Activated CD4-positive, alpha-beta T cell treated with anti-CD3 and anti-CD28 coated beads, Interleukin-2, amount 10 ng/mL, durations not matched to agents 24 days and 14 days (primary cell): ENCODE measurements at places on chromosomes 7 and 10.

DNA sequence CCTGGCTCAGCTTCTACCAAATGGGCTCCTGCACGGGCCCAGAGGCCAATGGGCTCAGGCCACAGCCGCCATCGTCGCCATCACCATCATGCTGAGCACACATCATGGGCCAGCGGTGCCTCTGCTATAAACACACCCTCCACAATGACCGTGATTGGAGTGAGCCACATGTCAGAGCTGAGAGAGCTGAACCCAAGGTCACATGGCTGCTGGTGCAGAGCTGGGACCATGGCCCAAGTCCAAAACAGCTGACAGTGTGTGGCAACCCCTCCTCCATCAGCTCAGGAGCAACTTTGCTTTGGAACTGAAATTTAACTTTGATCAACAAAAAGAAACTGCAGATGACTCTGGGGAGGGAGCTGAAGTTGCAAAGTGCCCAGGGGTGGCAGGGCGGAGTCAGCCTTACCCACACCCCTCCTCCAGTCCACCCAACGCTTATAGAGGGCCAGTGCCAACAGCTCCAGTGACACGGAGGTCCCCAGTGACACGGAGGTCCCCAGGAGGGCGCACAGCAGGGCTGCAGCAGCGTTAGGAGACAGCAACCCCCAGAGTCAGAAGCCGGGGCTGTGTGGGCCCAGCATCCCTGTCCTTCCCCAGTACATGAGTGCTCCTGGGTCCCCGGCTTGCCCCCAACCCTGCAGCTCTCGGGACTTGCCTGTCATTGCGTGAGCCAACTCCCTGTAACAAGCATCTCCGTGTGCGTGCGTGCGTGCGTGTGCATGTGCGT, 249.6 kb downstream of the ELFN1 start:
- H3K27me3 ChIP-seq = peaks cover 22% of the 10 kb centered on the region
- no peak for DNase-seq
- H3K27ac ChIP-seq = no peak overlapping the region
- peak overlapping the region; percentile 82 for H3K4me3 ChIP-seq

- no peak overlapping the region for H3K27ac ChIP-seq
- H3K36me3 ChIP-seq = no peaks in the 10 kb centered on the region
- no peak for DNase-seq
These were observed 226.4 kb upstream of the HABP2 start for GRCh38 chr10:113326160-113327111.

- H3K27me3 ChIP-seq = no peaks in the 10 kb centered on the region
- H3K4me3 ChIP-seq = no peak overlapping the region
- H3K4me1 ChIP-seq = no peaks in the 10 kb centered on the region
- no peak overlapping the region for H3K27ac ChIP-seq
- no peak for DNase-seq
- no peaks in the 10 kb centered on the region for H3K36me3 ChIP-seq
These were observed 765.4 kb downstream of the SORCS3 start for GRCh38 chr10:105406488-105406887.

DNA sequence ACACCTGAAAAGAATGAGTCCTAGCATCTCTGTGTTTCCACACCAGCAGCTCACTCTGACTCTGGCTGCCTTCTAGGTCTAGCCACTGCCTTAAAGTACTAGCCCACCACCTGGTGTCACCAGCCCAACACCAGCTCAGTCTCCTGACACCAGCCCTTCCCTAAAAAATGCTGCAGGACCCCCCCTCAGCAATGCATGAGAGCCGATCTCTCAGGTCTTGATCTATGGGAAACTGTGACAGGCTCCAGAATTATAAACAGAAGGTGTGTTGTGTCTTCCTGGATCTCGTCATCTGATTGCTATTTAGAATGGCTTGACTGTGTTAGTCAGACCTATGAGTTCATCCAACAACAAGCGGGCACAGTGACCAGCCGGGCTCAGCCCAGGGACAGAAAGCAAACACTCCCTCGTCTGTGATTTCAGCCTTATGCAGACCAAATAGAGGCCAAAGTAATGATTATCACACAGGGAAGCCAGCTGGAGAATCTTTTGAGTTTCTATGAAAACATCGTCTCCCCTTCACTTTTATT, 66.6 kb downstream of the CUBN start:
- peaks cover 28% of the 10 kb centered on the region for H3K4me1 ChIP-seq
- H3K4me3 ChIP-seq = no peak overlapping the region
- DNase-seq = no peak
- H3K36me3 ChIP-seq = no peaks in the 10 kb centered on the region
- no peak overlapping the region for H3K27ac ChIP-seq

DNA sequence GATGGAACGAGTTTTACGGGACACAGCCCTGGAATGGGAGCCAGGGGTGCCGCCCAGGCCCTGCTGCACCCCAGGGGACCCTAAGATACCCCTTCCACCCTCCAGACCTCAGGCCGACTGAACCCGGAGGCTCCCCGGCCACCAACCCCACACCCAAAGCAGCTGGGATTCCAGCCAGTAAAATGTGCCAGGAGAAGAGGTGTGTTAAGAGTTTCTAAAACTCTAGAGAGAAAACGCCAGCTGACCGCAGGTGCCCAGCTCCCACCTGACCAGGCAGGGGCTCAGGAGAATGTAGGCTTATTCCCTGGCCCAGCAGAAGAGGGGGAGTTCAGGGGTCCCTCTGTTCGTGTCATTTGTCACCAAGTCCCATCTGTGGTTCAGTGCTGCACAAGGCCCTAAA, 17.5 kb downstream of the NUDT1 start:
- no peak overlapping the region for H3K27ac ChIP-seq
- H3K36me3 ChIP-seq = peaks cover 13% of the 10 kb centered on the region
- H3K4me1 ChIP-seq = peaks cover 12% of the 10 kb centered on the region
- H3K27me3 ChIP-seq = no peaks in the 10 kb centered on the region
- no peak for DNase-seq
- no peak overlapping the region for H3K4me3 ChIP-seq
